Progenitor cell of endocrine pancreas (in vitro differentiated cells): ENCODE measurements at places on chromosomes 2 and 18.

DNA sequence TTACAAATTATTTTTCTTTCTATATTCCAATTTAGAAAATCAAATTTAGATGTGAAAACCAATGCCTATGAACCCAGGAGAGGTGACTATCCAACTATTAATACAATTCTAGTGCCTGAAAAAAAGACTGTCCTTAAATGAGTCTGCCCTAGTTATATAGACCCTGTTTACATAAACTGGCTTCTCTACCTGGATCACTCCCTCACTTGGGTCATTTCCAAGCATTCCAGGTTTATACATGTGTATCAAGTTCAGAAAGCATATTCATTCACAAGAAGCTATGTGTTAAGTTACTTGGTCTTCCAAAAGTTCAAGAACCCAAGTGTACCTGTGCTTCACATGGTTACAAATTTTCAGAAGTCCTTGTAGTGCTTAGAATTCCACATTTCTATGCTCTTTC is 8.3 kb downstream of the ZNF385B start:
- no peak for DNase-seq

- no peak for DNase-seq
Measured at GRCh38 chr18:50947899-50948298, 19.9 kb upstream of the ELAC1 start.

GRCh38 chr18:41391616-41392595 is 563.1 kb upstream of the PIK3C3 start:
- peak; percentile 37 for DNase-seq

DNA sequence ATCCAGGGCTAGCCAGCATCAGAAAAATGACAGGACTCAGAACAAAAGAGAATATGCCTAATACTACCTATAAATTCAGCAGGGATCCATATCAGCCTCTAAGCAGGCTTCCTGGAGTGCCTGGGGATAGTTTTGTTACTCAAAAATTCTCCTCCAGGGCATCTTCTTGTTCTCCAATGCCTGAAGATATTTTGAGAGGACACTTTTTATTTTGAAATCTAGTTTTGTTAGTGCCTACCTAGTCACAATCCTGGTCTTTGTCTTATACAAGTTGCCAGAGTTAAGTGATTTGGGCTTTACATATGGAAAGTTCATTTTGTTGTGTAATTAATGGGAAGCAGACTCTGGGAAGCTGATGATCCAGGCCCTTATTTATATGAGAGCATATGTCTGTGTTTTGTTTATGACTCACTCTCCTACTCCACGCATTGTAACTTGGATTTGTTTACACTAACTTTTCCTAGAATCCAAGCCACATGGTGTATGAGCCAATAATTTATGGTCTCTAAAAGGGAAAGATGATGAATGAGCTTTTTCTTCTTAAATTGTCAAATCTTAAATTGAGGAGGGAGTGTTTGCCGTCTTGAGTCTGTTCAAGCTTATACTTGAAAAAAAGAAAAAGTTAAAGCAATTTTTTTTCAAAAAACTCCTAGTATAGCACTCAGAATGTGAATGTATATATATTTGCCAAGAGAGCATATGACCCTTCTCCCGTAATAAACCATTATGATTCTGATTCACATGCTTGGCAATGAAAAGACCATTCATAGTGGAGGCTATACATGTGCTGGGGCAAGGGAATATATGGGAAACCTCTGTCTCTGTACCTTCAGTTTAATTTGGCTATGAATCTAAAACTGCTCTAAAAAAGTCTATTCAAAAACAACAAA is 370.3 kb downstream of the SETBP1 start:
- DNase-seq = no peak

DNA sequence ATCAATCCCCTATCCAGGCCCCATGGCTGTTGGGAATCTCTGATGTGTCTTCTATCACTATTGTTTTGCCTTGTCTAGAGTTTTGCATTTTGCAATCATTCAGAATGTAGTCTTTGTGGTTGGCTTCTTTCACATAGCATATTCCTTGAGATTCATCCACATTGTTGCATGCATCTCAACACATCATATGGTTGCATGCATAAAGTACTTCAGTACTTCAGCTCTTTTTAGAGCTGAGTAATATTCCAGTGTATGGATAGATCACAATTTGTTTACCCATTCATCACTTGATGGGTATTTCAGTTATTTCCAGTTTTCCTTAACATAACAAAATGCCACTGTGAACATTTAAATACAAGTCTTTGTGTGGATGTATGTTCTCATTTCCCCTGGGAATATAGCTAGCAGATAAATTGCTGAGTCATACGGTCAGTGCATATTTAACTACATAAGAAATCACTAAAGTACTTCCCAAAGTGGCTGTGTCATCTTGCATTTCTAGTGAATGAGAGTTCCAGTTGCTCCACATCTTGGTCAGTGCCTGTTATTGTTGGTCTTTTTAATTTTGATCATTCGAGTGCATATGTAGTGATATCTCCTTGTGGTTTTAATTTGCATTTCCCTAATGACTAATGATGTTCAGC is 138.8 kb downstream of the BCL11A start:
- DNase-seq = no peak

DNA sequence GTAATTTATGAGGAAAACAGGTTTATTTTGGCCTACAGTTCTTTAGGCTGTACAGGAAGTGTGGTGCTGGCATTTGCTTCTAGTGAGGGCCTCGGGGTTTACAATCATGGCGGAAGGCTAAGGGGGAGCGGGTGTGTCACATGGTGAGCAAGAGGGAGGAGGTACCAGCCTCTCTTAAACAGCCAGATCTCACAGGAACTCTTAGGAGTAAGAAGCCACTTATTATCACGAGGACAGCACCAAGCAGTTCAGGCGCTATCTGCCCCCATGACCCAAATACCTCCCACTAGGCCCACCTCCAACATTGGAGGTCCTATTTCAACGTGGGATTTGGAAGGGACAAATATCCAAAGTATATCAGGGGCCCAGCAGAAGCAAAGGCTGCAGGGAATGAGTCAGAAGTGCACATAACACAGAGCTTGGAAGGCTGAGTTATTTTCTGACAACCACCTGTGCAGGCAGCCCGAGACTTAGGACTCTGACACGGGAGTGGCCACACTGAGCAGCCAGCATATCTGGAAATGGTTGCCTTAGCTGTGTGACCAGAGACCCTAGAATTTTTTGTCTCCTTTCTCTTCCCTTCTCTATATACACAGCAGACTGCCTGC is 170.9 kb downstream of the PRPF40A start:
- DNase-seq = no peak
